Stimulated activated CD8-positive, alpha-beta memory T cell treated with anti-CD3 and anti-CD28 coated beads, Interleukin-2, amount 100 ng/mL, for 1 hour (primary cell): ENCODE measurements at places on chromosomes 3 and 15.

- DNase-seq: no peak
These were observed 162.9 kb downstream of the ITPR1 start for GRCh38 chr3:4656059-4656458.

- no peak for DNase-seq
These were observed 269.2 kb downstream of the MECOM start for GRCh38 chr3:169394316-169394715.

GRCh38 chr15:92683511-92683834 lies 27.9 kb upstream of the FAM174B start:
- DNase-seq: no peak

GRCh38 chr3:123880998-123881561 lies 3.1 kb downstream of the MYLK start:
- DNase-seq: no peak

DNA sequence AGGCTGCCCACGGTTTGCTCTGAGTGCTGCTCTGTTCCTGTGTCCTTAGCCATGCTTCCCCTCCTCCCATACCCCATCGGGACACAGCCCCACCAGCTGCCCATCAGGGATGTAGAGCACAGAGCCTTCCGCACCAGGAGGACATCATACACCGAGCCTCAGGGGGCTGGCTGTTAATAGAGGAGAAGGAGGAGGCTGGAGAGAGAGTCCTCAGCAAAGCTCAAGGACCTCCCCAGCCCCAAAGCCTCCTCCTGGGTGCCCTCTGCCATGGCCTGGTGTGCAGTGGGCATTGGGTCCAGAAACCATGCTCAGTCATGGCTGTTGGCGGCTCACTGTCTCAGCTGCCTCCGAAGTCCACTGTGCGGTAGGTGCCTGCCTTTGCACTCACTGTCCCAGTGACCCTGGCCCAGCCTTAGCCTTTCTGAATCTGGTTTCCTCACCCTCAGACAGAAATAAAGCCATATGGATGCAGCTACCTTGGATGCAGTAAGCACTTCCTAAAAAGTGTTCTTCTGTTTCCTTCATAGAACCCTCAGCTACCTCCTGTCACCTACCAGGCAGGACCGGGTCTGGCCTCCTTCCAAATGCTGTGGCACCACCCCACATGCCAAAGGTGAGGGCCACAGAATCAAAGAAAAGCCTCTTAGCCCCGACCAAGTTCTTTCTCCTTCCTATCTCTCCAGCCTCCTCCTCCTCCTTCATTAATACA lies 53.9 kb downstream of the ACAD9 start:
- DNase-seq: no peak

- DNase-seq: no peak
These were observed 964 bp upstream of the NCKIPSD start for GRCh38 chr3:48686538-48687219.

DNA sequence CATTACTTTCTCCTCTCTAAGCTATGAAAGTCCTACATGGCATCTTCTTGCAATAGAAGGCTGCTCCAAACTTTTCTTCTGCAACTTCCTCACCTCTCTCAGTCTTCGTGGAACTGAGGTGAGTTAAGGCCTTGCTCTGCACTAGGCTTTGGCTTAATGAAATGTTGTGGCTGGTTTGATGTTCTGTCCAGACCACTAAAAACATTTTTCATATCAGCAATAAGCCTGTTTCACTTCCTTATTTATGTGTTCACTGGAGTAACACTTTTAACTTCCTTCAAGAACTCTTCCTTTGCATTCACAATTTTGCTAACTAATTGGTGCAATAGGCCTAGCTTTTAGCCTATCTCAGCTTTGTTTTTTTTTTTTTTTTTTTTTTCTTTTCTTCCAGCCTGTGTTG lies 335.3 kb upstream of the NECTIN3 start:
- DNase-seq: no peak

DNA sequence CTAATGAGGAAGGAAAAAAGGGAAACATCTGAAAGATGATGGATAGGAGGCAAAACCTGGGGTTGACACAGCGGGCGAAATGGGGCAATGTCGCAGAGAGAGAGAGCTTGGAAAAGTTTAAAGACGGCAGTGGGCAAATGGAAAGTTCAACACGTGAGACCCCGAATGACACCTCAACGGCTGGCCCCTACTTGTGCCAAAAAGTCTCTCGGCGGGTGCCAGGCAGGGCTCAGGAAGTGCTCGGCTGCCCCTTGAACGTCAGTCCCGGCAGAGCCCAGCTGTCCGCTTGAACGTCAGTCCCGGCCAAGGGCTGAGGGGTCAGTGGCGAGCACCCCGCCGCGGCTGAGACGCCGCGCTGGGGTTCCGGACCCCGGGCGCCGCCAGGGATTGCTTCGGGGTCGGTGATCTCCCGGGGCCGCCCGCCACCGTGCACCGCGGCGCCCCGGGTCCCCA lies 658 bp downstream of the EOGT start:
- no peak for DNase-seq

DNA sequence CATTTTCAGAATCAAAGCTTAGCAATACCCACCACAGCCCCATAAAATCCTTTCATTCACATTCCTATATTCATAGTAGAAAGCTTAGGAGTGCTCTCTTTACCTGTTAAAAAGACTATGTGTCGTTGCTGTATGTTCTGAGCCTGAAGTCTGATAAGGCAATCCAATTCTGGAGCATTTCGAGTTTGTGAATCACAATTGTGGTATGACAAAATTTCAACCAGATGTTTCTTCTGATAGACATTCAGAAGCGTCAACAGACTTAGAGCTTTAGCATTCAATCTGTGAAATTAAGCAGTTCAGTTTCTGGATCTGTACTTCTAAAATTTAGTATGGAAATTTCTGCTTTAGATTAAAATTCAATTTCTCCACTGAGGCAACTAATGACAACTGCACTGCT lies 58.3 kb downstream of the TASOR start:
- no peak for DNase-seq

- no peak for DNase-seq
These were observed 18.1 kb upstream of the SLC27A2 start for GRCh38 chr15:50163719-50164410.

DNA sequence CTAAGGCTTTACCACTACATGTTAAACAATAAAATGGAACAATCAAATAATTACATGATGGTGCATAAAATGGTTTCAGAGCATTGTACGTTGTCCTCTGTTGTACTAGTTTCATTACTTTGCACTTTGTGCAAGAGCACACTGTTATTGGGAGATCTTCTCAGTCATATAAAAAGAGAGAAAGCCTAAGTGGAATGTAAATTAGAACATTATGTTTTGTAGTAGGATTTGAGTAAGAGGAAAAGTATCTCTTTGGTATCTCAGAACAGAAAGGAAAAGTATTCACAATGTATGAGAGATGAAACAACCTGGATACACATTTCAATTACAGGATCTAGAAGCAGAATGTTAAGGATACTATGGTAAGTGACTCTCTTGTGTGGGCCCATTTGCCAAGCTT lies 26.9 kb upstream of the PLSCR2 start:
- no peak for DNase-seq

DNA sequence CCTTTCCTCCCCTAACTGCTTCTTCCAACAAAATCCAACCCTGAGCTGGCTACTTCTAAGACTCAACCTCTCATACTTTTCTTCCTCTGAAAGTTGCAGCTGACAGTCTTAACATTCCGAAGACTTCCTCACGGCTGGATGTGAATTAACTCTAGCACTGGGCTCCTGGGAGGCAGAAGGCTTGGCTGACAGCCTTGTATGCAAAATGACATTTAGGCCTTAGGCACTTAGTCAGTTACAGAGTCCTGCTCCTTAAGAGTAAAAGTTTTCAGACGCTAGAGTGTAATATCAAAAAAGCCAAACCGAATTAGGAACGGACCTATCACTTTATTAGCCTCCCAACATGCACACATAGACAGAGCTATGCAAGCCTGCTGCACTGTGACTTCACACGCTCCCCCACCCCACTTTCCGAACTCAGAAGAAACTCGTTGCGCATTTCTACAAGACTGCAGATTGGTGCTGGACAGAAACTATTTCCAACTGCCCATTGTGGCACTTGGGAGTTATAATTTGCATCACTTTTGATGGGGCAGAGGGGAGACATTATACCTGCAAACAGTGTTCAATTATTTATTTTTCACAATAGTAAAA lies 15.5 kb upstream of the ANXA2 start:
- DNase-seq: no peak

GRCh38 chr3:58051196-58051595 lies 43.0 kb downstream of the FLNB start:
- DNase-seq: no peak

- no peak for DNase-seq
These were observed 660.0 kb downstream of the FHIT start for GRCh38 chr3:60591267-60591666.

GRCh38 chr3:179463319-179463718 lies 12.0 kb upstream of the GNB4 start:
- DNase-seq: no peak

DNA sequence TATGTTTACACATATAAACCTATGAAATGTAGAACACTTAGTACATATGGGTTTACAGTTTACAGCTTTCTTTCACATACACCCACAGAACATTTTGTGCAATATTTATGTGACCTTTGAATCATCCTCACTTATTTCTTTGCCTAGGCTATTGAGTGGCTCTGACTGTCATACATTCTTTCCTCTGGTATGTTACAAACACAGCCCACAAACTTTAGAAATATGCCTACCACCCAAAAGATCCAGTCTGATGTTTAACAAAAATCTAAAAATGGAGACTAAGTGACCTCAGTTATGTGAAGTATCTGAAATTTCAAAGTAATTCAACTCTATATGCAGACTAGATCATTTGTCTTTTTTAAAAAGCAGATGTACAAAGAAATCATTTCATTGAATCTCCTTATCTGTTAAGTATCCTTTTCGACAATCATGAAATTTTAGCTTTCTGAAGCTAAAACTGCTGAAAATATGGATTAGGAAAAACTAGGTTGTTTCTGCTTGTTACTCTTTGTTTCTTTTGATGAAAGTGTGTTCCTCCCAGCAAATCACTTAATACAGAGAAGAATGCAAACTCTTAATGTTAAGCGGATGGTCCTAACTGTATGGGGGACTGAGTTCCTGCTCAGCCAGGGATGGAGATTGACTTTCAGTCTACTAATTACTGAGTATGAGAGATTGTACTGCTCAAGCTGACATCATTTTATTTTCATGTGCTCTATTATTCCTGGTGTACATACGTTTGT lies 27.7 kb downstream of the CCDC54 start:
- DNase-seq: no peak

- DNase-seq: no peak
These were observed 646 bp upstream of the SLC35G2 start for GRCh38 chr3:136818191-136818768.

- no peak for DNase-seq
These were observed at the start of gene GATA2 for GRCh38 chr3:128492671-128493569. TSS of gene GATA2 (minus strand) at chr3:128493201. CDS start at chr3:128487031, 6,170 bp downstream.

GRCh38 chr3:8494327-8494726 lies 7.3 kb upstream of the LMCD1 start:
- DNase-seq: no peak

DNA sequence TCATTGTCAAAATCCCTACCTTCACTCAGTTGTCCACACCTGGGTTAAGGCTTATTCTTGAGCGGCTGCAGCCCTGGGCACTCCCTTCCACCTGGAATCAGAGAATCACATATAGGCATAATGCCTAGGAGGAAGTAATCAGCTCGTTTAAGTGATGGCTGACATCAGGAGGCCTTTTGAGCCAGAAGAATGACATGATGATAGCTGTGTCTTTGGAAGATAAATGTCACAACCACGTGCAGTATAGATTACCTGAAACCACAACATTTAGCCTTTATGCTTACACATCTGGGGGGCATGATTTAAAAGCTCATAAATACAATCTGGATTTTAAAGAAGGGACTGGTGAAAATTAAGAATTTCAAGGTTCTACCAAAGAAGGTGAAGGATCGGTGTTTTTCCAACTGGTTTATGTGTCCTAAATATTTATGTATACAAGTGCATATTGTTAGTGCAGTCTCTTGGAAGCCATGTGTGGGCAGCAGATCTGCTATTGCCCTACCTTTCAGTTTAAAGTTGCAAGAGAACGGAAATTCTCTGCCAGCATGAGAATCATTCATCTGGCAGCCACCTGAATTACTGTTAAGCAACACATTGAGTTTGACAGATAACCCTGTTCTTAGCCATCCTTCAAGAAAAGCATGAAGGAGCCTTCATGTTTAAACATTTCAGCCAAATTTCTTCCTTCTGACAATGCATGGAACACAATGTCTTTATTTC lies 163.4 kb upstream of the NR2E3 start:
- no peak for DNase-seq

GRCh38 chr3:50278880-50279224 lies at the start of gene LSMEM2:
TSS of gene LSMEM2 (plus strand) at chr3:50279087. CDS start at chr3:50279114, 27 bp downstream.
- no peak for DNase-seq

DNA sequence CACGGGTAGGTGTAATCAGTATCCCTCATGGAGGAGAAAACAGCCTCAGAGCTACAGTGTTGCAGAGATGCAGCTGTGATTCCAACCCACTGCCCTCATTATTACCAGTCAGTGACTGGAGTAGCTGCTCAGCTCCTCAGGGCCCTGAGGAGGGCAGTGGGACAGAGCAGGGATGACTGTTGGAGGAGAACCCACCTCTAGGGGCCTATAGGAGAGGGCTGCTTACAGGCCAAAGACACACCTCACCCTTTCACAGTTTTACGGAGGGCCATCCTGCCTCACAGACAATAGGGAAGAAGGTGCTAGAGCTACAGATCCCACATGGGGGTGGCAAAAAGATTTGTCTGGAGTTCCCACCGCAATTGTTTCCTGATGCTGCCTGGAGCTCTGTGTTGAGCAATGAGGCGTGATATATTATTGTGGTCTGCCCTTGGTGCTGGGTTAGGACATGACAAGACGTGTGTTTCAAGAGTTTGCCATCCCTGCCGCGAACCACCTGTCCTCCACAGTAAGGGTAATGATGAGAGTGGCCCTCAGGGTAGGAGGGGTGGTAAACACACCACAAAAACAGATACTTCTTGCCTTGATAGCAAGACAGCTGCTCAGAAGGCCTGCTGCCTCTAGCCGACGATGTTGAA lies 140.5 kb upstream of the TPM1 start:
- DNase-seq: no peak

GRCh38 chr15:99429681-99430081 lies 136.1 kb upstream of the MEF2A start:
- no peak for DNase-seq

DNA sequence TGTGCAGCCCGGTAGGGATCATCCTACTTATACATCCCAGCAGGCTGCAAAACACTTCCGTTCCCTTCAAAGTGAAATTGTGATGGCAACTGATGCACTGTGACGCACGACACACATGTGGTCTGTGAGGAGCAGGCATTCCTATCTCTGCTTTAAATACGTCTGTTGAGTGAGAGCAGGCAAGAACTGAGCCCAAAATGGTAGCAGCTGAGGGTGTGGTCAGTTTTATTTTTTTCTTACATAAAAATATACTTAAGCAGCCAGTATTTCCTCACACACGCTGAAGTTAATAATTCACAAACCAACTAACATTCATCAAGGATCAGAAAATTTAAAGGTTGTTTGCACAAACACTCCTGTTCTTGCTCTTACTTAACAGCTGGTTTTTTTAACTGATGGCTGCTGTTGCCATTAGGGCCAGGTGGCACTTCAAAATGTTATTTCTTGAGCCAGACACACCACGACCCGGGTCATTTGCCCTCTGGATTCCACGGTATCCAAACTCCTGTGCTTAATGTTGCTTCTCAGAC lies 23.9 kb downstream of the LRIG1 start:
- DNase-seq: no peak
